Esophagus mucosa (tissue), 1 donor: ENCODE measurements at places on chromosomes 11 and 22.

- no peak for ATAC-seq
These were observed 151.7 kb downstream of the ATXN10 start for GRCh38 chr22:45823336-45823735.

DNA sequence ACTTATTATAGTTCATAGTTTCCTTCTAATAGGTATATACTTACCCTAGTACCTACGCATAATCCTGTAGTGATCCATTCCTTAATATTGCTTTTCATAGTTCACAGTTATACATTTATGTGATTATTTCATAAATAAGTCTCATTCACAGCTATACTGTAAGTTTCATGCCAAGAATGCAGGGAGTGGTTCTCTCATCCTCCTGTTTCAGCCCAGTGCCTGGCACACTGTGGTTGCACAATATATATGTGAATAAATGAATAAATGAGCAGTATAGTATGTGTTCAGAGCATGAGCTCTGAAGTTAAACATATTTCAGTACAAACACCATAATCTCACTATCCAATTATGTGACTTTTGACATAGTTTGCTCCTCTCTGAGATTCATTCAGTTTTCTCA lies 115.8 kb downstream of the MAML2 start:
- peak; percentile 88 for ATAC-seq

DNA sequence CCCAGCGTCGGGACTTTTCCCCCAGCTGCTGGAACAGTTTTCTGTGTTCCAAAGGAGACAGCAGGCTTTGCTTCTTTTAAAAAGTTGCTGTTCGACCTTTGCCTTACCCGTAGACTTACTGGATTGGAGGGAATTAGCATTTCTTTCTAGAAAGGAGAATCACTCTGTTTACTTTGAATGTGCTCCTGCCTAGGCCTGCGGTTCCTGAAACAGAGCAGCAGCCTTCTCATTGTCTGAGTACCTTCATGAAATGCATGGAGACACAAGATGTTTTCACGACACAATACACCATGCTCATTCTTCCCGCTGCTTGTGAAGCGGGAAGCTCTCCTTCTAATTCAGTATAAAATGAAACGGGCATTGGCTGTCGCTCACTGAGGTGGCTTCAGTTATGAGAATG lies 196.2 kb downstream of the TBC1D22A start:
- no peak for ATAC-seq

DNA sequence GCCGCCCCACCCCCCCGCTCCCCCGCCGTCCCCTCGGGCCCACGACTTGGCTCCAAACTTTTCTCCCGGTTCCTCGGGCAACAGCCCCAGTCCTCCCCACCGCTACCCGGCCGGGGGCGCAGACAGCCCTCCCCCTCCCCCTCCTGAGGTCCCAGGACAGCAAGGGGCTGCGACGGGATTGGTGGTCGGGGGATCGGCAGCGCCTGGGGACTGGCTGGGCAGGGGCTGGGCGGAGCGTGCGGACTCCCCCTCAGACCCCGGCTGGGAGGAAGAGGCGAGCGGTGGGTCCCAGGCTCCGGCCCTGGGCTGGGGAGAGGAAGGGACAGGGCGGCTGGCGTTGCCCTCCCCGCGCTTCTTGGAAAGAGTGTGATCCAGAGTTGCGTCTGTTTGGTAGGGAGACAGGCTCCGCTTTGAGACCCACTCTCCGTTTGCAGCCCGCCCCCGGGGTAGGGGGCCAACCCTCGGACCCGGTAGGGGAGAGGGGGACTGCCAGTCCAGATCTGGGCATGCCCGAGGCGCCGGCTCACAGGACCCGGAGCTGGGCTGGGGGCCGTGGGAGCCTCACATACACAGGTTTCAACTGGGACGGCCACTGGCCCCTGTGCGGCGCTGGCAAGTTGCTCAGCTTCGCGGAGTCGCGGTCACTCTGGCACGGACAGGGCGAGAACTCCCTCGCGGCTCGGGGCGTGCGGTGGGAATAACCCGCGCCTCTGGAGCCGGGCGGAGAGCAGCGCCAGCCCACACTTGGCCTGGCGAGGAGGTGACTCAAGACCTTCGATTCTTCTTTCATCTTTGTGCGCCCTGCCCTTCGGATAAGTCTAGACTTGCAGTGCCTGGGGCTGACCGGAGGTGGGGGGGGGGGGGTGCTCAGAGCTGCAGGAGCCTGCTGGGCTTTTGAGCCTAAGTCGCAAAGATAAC lies 999 bp downstream of the TSKU start:
- ATAC-seq, result peak; percentile 54

DNA sequence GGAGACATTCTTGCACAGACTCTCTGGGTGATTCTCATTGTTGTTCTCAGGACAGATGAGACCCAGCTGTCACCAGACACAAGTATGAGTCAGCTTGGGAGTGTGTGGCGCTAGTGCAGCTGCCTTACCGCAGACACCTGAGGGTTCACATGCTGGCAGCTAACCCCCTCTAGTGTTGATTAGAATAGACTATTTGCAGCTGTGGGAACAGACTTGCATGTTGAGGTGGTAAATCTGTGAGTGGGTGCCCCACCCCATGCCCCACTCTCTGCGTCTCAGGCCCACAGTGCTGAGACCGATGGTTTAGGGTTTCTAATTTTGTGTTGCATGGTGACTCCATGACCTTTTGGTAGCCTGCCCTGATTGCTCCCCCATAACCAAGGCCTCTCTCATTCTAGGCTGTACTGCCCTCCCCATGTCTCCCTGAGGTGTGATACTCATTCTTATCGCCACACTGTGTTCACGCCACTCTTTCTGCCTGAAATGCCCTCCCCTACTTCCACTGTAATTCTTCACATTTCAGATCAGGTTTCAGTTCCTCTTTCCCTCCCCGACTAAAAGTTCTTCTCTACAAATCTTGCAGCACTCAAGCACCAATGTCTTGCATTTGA lies 73.7 kb upstream of the KIRREL3 start:
- ATAC-seq, result peak; percentile 54

- ATAC-seq, result no peak
These were observed 363.6 kb downstream of the CTTN start for GRCh38 chr11:70761908-70762337.

DNA sequence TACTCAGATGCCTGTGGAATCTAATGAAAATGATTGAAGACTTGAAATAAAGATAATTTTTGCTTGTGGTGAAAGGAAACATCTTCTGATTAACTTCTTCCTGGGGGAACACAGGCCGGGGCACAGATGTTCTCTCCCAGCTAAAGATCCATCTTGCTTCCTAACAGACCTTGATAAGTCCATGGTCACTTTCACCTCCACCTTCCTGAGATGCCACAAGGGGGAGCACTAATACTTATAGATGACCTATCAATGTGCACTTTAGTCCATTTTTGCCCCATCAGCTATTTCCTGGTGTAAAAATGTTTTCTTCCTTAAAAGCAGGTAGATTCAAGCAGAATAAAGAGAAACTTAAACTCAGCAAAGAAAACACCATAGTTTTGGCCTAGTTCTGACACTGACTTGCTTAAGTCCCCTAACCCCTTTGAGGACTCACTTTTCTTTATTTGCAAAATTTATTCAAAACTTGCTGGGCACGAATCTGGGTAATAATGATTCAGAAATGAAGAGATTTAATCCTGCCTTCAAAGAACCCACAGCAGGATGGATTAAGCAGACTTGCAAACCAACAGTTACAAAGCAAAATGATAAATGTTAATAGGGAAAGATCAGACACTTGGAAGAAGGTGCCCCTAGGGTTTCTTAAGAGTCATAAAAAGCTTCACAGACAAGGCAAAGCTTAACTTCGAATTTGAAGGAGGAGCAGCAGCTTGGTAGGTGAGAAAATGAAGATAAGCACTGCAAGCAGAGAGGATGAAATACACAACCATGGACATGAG lies 158.7 kb downstream of the RAB38 start:
- peak; percentile 89 for ATAC-seq

GRCh38 chr11:3990406-3990805 lies 104.2 kb upstream of the RRM1 start:
- ATAC-seq, result no peak

DNA sequence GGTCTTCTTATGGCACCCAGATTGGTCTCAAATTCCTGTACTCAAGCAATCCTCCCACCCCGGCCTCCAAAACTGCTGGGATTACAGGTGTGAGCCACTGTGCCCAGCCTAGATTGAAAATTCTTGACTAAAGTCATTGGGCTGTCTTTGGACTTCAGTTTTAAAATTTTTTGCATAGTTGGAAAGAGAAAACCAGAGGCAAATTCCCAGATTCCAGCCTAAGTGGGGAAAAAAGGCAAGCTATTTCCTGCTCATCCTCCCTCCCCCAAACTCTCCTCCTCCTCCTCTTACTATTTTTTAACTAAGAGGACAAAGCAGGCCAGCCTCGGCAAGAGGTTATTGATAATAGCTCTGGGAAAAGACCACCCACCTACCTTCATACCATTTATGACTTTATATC lies 78.6 kb upstream of the CLMP start:
- no peak for ATAC-seq

- no peak for ATAC-seq
These were observed at the start of gene KMT5B for GRCh38 chr11:68213135-68213515. TSS of gene KMT5B (minus strand) at chr11:68213296. CDS start at chr11:68190076, 23,220 bp downstream.

DNA sequence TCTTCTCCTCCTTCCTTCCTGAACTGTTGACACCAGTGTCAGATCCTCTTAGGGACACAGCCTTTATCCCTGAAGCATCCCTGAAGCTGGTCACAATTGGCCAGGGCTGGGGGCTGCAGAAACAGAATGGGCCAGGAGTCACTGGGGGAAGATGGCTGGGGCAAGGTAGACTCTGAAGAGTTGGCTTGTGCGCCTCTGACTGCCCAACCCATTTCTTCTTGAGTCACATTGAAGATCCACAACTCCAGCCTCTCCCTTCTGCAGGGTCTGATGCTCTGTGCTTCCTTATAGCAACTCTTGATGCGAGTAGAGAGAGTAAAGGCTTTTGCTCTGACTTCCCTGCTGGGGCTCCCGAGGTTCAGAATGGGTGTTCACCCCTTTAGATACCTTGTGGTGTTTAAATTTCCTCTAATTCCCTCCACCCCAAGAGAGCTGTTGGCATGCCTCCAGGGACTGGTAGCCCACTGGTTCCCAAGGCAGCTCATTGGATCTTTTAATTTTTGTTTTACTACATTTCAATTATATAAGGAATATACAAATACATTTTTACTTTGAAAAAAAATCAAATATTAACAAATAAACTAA lies 13.4 kb downstream of the PRDM11 start:
- peak; percentile 9 for ATAC-seq

GRCh38 chr11:74970852-74971395 lies 17.8 kb upstream of the NEU3 start:
- no peak for ATAC-seq

GRCh38 chr22:37213941-37214730 lies 1.9 kb upstream of the SSTR3 start:
- ATAC-seq, result no peak

DNA sequence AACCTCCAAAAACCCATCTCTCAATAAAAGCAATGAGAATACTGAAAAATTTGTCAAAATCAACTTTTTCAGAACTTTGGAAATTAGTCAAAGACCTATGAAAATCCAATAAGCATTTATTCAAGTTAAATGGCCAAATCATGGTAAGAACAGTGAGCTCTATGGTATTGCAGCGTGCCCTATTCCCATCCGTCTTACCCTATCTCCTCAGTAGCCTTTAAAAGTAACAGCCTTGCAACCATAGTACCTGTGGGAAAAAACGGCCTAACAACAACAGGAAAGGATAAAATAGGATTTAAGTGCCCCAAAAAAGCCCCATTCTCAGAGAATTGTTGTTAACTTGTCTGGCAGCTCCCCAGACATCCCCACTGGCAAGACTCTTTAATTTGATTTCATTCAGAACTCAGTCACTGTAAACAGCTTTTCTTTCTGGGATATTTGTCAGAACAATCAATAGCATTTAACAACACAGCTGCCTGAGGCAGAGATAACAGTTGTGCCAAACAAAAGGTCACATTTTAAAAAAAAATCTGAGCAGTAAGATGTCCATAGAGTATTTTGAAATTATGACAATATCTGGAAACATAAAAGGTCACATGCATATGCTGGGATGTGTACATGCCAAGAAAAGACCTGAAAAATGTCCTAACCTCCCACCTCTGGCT lies 18.8 kb upstream of the MS4A8 start:
- ATAC-seq, result no peak

GRCh38 chr11:33906484-33907186 lies 14.8 kb upstream of the LMO2 start:
- no peak for ATAC-seq

- no peak for ATAC-seq
These were observed 198.5 kb upstream of the MTNR1B start for GRCh38 chr11:92770981-92771380.

DNA sequence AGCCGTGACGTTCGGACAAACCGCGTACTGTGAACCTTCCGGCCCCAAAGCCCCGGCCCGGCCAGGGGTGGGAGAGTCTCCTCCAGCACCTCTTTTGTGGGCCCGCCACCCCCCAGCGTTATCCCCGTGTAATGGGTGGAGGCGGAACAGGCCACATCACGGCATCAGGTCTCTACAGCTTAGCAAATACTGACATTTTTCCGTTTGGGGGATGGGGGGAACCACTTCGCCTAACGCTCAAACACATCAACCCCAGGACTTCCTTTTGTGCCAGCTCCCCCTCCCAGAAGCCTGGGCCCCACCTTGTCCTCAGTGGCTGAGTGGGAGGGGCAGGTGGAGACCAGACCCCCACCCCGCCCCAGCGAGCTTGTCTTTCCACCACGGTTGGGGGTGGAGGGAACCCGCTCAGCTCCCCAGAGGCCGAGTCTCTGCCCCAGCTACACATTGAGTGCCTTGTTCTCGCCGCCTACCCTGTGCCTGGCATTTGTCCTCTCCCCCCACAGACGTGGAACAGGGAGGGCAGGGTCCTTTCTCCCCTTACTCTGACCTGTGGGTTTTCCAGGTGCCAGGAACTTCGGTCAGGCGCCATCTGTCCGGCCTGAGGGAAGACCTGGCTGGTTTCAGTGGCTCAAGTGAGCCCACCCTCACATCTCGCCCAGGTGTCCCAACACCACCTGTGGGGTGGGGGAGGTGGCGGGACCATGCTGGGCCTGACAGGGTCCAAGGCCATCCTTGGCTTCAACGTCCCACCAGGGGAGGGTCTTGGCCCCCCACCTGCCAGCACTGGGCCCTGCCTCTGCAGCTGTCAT lies 29.6 kb downstream of the SBF1 start:
- ATAC-seq, result no peak

GRCh38 chr11:10443721-10444235 lies 11.3 kb upstream of the AMPD3 start:
- ATAC-seq, result no peak

GRCh38 chr11:78688460-78688859 lies 113.8 kb upstream of the NARS2 start:
- ATAC-seq, result no peak

GRCh38 chr22:41243361-41243760 lies 2.6 kb upstream of the CHADL start:
- peak; percentile 17 for ATAC-seq

DNA sequence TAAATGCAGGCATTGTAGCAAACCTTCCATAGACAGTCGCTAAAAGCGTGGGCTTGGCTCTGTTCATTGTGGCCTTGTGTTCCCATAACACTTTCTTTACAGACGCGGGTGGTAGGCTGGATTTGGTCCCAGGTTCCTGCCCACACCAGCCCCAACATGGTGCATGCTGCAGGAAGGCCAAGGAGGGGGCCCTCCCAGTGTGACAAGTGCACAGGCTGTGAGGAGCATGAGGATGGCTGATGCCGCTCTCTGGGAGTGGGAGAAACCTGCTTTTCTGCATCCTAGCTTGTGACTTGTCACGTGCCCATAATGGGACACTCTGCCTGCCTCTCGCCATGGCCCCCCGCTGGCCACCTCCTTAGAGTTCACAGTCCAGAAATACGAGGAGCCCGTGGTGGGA lies 161.8 kb upstream of the B3GAT1 start:
- no peak for ATAC-seq

- ATAC-seq, result no peak
These were observed 20.7 kb downstream of the SLN start for GRCh38 chr11:107691000-107691750.

GRCh38 chr11:130815956-130816355 lies 100.3 kb downstream of the SNX19 start:
- no peak for ATAC-seq
